Hippocampal formation (tissue), 2 donors: ENCODE measurements at places on chromosomes 12 and 14.

DNA sequence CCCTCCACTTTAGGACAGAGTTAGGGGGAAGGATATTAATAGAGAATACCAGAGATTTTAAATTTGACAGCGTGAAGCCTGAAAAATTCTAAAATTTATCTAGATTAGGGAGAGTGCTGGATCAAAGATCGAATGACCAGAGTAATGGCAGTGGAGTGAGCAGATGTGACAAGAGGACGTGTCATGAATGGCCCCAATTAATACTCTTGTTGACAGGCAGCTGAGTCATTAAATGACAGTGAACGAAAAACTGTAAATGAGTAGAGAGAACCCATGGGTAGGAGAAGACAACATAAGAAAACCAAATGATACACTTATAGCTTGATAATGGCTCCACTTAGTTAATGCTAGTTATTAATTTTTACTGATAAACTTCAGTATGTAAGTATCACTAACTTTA, 73.9 kb upstream of the PLEKHA5 start:
- DNase-seq: no peak

GRCh38 chr12:93086288-93086727, 157.2 kb upstream of the EEA1 start:
- DNase-seq: no peak

GRCh38 chr14:59600211-59600945, 23.8 kb upstream of the CCDC175 start:
- no peak for DNase-seq

DNA sequence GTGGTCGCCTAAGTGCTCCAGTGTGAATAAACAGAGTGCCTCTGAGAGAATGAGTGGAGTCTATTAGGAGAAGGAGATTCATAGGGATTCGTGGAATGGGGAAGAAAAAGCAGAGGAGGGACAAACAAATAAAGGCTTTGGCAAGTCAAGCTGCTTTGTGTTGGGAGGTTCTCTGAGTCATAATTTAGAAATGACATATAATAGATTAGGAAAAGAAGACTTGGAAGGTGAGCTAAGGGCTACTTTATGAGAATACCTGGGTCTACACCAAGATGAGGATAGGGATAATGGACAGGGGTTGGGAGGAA, 6.4 kb upstream of the NTN4 start:
- no peak for DNase-seq

DNA sequence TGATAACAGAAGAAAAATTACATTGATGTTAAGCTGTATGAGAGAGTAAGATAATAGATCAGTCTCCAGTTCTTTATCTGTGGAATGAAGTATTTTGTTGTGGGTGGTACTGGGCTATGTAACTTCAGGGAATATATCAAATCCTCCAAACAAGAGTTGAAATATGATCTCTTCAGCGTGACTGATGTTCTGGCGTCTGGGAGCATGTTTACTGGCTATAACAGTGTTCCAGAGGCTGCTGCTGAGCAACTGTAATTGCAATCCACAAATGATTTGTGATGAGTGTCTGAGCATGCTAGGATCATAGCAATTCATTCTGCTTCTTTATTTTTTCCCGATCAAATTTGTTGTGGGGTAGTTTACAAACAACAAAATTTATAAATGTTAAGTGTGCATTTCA, 18.6 kb upstream of the CCDC198 start:
- no peak for DNase-seq
